Activated T-helper 2 cell treated with anti-CD3 and anti-CD28 coated beads, Interferon-gamma antibody, Interleukin-2, Interleukin-4, amounts not matched to agents 10 μg/mL and 5 μg/mL and 100 μg/mL, durations not matched to agents 14 hours and 24 hours and 36 hours (primary cell): ENCODE measurements at places on chromosomes 7 and 10. TPM values are rescaled to one million over a fixed set of nuclear protein-coding genes. Genes with fewer than 3 reads are reported as not detected.
A peak's percentile ranks its signal among the peaks of the same experiment; 100 is the strongest.

DNA sequence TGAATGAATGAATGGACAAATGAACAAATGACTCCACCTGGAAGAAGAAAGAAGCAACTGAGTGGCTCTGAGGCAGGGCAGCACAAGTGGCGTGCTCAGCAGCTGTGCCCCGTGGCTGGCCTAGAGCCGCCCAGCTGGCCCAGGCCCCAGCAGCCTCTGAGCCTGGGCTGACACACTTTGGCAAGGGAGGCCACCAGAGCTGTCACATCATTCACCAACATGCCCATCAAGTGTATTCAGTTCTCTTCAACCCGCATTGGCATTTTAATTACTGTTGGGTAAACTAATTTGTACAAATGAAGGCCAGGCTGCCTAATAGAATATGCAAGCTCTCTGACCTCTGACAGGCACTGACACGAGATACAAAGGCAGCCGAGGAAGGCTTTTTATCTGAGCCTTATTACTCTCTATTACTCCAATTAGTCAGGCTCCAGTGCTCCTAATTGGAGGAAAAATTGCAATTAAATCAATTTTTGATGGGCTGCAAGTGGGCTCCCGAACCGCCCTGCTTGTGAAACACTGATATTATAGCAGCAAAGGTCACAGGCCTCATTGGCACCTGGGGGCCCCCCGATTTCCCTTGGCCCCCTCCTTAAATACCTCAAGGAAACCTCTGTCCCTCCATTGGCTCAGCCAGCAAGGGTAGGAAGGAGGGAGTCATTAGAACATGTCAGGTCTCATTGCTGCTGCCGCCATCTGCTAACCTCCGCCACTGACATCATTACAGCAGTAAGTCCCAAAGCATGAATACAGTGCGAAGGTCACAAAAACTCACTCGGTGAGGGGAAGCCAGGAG lies 41.9 kb downstream of the DPCD start:
- no peak overlapping the region for H3K27ac ChIP-seq
- no peaks in the 10 kb centered on the region for H3K27me3 ChIP-seq
- H3K4me1 ChIP-seq, result no peaks in the 10 kb centered on the region
- peaks cover 6% of the 10 kb centered on the region for H3K36me3 ChIP-seq
- no peak for DNase-seq

- H3K4me3 ChIP-seq, result peak overlapping the region; percentile 93
- no peaks in the 10 kb centered on the region for H3K27me3 ChIP-seq
- peaks cover 20% of the 10 kb centered on the region for H3K36me3 ChIP-seq
- H3K27ac ChIP-seq, result peak overlapping the region; percentile 92
These were observed 2.5 kb downstream of the ZEB1 start for GRCh38 chr10:31321396-31321941.

DNA sequence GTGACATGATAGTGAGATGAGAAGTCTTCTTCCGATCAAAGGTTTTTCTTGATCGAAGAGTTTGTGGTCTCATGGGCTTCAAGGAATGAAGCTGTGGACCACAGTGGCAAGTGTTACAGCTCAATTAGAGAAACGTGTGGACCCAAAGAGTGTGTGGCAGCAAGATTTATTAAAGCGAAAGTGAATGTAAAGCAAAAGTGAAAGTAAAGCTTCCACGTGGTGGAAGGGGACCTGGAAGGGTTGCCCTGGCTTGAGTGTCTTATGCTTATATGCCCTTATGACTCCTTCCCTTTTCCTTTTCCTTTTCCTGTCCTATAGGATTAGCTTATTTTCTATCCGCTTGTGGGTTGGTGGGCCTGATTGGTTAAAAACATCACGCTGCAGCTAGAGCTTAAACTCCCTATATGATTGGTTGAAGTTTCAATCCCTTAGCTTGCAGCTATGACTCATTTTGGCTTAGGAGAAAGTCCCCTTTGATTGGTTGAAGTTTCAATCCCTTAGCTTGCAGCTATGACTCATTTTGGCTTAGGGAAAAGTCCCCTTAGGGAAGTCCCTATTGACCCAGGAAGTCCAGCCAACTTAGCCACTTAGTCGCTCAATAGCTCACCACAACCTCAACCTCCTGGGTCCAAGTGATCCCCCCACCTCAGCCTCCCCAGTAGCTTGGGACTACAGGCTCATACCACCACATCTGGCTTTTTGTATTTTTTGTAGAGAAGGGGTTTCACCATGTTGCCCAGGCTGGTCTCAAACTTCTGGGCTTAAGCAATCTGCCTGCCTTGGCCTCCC lies 34.7 kb downstream of the MRPS24 start:
- H3K27me3 ChIP-seq, result no peaks in the 10 kb centered on the region
- peaks cover 7% of the 10 kb centered on the region for H3K36me3 ChIP-seq
- peaks cover 15% of the 10 kb centered on the region for H3K4me1 ChIP-seq
- peak; percentile 24 for DNase-seq
- peak overlapping the region; percentile 83 for H3K27ac ChIP-seq
- peak overlapping the region; percentile 75 for H3K4me3 ChIP-seq

DNA sequence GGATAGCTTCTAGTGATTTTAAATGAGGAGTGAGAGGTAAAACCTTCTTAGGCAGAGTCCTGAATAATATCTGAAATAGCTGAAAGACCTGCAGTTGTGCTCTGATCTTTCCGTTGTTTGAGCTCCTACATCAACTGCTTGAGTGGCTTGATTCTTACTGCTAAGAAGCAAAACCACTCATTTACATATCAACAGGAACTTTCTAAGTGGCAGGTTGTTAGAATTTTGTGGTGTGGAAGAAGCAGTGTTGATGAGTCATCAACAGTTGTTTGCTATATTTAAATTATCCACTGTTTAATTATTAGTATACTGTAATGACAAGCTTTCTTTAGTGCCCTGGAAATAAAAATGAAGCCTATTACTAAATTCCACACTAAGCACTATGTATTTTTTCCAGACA lies 689.5 kb downstream of the DNAJB9 start:
- H3K27ac ChIP-seq, result no peak overlapping the region
- H3K27me3 ChIP-seq, result no peaks in the 10 kb centered on the region
- no peaks in the 10 kb centered on the region for H3K4me1 ChIP-seq
- no peak for DNase-seq

GDF10 gene
- total RNA-seq, result 0.11 and 0.25 TPM in 2 replicates

DNA sequence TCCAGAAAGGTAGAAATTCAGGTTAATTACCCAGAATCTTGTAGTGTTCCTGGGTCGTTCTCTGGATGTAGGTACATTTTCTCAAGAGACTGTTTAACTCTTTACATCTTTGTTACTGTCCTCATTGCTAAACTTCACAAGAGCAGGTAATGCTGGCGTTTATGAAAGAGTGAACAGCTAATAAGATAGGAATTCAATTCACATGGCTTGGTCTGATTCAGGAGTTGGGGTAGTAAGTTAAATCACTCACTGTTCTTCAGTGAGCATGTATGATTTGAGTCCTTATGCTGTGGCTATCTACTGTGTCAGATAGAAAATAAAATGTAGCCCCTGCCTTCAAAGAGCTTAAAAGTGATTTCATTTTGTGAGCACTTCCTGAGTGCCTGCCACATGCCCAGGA lies 480.0 kb downstream of the LRMDA start:
- no peak overlapping the region for H3K27ac ChIP-seq
- no peaks in the 10 kb centered on the region for H3K27me3 ChIP-seq
- no peaks in the 10 kb centered on the region for H3K4me1 ChIP-seq
- DNase-seq, result no peak

GRCh38 chr7:81232084-81232799 lies 313.4 kb upstream of the SEMA3C start:
- DNase-seq, result no peak
- H3K27ac ChIP-seq, result no peak overlapping the region
- no peaks in the 10 kb centered on the region for H3K27me3 ChIP-seq
- no peaks in the 10 kb centered on the region for H3K36me3 ChIP-seq
- no peaks in the 10 kb centered on the region for H3K4me1 ChIP-seq

- no peak overlapping the region for H3K4me3 ChIP-seq
- H3K36me3 ChIP-seq, result no peaks in the 10 kb centered on the region
- H3K4me1 ChIP-seq, result no peaks in the 10 kb centered on the region
- DNase-seq, result no peak
- H3K27me3 ChIP-seq, result no peaks in the 10 kb centered on the region
These were observed 680.2 kb downstream of the SDK1 start for GRCh38 chr7:3981281-3981680.

GRCh38 chr10:77919713-77920108 lies 6.8 kb downstream of the DLG5 start:
- peaks cover 4% of the 10 kb centered on the region for H3K4me1 ChIP-seq
- H3K27ac ChIP-seq, result no peak overlapping the region
- no peaks in the 10 kb centered on the region for H3K36me3 ChIP-seq
- peaks cover 7% of the 10 kb centered on the region for H3K27me3 ChIP-seq

DNA sequence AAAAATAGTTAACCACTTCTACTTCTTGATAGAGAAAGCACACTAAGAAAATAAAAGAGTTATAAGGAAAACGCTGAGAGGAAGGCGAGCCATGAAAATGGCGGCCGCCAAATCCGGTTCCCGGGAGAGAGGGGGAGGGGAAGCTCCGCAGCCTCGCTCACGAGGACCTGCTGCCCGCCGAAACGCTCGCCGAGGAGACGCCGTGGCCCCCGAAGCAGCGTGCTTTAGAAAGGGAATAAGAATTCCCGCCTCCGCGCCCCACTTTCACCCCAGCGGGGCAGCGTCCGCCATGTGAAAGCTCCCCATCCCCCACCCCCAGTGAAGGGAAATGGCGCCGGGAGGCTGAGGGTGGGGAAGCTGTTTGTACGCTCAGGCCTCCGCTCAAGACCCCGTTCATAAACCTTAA lies 505 bp downstream of the HNRNPA2B1 start:
- peaks cover 45% of the 10 kb centered on the region for H3K4me1 ChIP-seq
- H3K27me3 ChIP-seq, result no peaks in the 10 kb centered on the region
- peak overlapping the region; percentile 100 for H3K27ac ChIP-seq
- DNase-seq, result peak; percentile 67

PHYH gene
- 18.0 and 20.0 TPM in 2 replicates for total RNA-seq

DNA sequence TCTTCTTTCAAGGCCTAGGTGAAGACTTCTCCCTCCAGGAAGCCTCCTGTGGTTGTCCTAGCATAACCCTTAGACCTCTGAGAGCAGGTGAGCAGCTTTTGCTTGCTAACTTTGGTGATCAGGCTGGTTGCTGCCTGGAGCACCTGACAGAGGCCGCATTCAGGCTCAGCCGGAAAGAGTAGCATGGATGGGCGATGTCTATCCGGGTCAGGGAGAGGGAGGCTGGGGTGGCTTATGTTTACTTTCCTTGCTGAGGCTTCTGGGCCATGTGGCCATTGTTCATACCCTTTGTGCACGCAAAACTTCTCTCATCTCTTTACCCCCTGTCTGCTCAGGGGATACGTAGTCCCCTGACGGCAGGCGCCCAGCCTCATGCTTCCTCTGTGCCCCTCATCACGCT lies 27.4 kb upstream of the PCBD1 start:
- no peak overlapping the region for H3K27ac ChIP-seq
- no peaks in the 10 kb centered on the region for H3K27me3 ChIP-seq
- no peak for DNase-seq
- H3K4me1 ChIP-seq, result no peaks in the 10 kb centered on the region
- no peaks in the 10 kb centered on the region for H3K36me3 ChIP-seq
- H3K4me3 ChIP-seq, result no peak overlapping the region

- H3K27me3 ChIP-seq, result peaks cover 17% of the 10 kb centered on the region
- H3K27ac ChIP-seq, result no peak overlapping the region
These were observed 194.4 kb upstream of the C7orf33 start for GRCh38 chr7:148395990-148396716.

OGDHL gene
- 3.7 and 3.9 TPM in 2 replicates for total RNA-seq

- no peaks in the 10 kb centered on the region for H3K4me1 ChIP-seq
- H3K27me3 ChIP-seq, result no peaks in the 10 kb centered on the region
- H3K36me3 ChIP-seq, result no peaks in the 10 kb centered on the region
- H3K27ac ChIP-seq, result no peak overlapping the region
These were observed 143.4 kb downstream of the DOCK1 start for GRCh38 chr10:127048630-127049029.
